ENCODE measurements at places on chromosomes 2 and 18.

GRCh38 chr2:160838147-160838546 is 322.1 kb upstream of the TANK start:
- DNase-seq, result no peak

GRCh38 chr18:59141294-59142068 is 1.8 kb downstream of the SEC11C start:
- DNase-seq, result no peak

DNA sequence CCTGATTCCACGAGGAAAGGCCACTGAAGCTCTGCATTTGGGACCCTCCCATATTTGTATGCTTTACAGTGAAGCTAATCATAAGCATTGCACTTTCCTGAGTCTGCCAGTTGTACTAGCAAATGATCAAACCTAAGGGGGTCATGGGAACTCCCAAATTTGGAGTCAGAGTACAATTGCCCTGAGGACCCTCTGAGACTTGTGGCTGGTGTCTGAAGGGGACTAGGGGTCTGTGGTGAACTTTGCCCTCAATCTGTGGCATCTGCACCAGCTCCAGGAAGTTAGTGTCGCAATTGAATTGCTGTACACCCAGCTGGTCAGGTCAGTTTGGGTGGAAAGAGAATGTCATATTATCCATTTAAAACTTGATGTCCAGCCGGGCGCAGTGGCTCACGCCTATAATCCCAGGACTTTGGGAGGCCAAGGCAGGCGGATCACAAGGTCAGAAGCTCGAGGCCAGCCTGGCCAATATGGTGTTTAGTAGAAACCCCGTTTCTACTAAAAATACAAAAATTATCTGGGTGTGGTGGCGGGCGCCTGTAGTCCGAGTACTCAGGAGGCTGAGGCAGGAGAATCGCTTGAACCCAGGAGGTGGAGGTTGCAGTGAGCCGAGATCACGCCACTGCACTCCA is 18.1 kb downstream of the SOWAHC start:
- no peak for DNase-seq

DNA sequence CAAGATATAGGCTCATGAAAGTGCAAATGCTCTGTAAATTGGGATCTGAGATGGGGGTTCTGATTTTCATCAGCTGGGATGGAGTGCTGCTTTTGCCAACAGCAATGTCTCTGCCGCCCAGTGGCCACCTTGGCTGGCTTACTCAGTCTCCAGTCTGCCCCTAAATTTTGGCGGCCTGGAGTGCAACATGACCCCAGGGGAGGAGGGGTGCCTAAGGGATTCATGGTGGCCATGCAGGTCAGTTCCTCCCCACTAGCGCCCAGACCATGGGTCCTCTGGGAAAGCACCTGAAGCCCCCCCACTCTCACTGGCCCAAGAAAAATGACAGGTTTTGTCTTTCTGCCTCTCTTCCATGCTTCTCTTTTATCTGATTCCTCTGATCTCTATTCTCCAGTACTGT is 45.0 kb downstream of the SLC4A3 start:
- no peak for DNase-seq

GRCh38 chr2:151707857-151708256 is 26.4 kb downstream of the NEB start:
- DNase-seq, result no peak

GRCh38 chr2:35409762-35410161 is 945.8 kb upstream of the CRIM1 start:
- DNase-seq, result no peak

GRCh38 chr2:173056705-173057364 is 18.8 kb upstream of the MAP3K20 start:
- no peak for DNase-seq

DNA sequence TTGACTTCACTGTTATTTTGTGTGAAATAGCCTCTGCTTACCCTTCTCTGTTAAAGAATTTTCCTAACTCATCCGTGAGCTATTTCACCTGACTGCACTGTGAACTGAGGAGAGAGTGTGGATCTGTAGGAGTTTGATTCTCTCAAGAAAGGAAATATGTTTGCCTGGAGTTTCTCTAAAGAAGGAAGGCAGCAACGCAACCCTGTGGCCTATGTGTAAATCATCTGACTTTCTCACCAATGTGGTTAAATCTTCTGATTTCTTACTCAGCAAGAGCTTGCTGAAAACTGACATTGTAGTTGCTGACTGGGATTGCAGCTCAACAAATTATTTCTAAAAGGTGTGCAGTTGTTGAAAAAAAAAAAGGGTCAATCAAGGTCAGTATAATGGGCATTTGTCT is 153.9 kb upstream of the PELI1 start:
- no peak for DNase-seq

DNA sequence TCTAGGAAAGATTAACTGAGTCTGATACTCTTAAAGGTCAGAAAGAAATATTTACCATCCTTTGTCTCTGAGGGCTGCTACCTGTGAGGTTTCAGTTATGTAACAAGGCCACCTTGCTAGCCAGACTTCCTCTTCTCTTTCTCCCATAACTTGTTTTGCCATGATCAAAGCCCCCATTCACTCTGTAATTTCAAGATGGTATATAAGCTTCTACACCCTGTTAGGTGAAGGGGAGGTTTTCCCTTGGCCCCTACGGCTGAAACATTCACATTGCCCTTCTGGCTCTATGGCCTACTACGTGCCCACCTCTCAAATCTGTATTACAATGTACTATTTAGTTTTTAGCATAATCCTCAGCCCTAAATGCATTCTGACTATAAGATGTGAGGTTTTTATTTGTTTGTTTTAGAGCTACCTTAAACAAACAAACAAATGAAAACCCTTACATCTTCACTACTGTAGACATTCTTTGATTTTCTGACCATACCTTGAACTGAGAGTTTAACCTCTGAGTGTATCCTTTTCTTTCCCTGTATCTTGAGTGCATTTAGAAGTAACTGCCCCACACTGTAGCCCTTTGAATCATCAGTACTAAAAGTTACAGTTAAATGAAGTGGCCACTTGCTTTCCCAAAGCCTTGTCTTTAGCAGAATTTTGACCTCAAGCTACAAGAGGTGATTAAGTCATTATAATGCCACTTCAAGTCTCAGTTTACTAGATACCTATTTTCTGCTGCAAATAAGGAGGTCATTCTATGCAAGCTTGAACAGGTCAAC is 332.2 kb downstream of the SOCS6 start:
- DNase-seq, result no peak

DNA sequence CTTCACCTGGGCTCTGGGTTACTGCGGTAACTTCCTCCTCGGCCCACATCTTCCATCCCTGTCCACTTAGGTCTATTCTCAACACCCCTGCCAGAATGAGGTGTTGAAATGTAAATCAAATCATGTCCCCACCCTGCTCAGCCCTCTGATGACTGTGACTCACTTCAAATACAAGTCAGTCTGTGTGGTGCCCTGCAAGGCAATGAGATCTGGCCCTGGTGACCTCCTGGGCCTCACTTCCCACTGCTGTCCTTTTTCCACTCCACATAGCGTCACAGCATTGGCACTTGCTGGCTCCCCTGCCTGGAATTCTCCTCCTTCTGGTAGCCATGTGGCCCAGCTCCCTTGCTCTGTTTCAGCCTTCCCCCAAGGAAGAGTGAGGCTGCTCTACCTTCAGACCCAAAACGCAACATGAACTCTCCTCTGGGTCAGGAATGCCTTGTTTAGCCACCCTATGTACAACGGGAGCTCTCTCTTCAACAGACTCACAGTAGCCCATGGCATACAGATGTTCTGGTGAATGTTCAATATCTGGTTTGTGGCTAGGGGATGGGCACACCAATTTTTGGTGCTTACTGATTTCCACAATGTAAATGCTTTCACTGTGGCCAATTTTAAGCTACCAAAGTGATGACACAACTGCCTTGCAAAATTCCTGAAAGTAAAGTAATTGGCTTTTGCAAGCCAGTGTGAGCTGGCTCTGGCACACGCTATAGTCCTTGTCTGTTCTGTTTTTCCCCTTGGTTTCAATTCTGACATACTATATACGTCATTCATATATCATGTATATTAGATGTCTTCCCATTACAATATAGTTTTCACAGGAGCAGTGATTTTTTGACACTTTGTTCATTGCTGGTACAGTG is 550.3 kb upstream of the HS6ST1 start:
- DNase-seq, result no peak

DNA sequence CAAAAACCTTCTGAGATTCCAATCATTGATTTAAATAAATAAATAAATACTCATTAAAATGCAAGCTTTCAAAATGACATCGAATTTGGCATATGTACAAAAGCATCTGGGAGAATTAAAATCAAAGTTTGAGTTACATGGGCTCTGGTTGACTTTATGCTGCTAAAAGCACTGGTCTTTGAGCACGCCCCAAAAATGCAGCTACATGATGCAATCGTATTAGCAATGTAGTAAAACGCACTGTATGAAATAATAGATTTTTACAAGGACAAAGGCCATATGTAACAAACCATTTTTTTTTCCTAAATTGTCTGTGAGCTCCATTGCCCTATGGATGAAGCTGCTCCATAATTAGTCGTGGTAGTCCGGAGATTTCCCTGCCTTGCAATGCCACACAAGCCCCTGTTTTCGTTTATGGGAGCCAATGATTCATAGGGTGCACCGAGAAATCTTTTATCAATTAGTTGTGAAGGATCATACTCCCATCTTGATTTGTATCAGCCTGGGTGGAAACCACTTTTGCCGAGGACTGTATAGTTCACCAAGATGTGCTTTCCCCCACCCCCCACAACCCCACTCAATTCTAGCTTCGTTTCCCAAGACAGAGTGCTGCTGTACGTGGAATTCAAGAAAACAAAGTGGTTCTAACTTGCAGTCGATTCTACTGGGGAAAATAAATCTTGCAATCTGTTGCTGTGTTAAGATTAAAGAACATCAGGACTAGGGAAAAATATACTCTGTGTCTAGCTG is 268.4 kb downstream of the IRS1 start:
- no peak for DNase-seq

DNA sequence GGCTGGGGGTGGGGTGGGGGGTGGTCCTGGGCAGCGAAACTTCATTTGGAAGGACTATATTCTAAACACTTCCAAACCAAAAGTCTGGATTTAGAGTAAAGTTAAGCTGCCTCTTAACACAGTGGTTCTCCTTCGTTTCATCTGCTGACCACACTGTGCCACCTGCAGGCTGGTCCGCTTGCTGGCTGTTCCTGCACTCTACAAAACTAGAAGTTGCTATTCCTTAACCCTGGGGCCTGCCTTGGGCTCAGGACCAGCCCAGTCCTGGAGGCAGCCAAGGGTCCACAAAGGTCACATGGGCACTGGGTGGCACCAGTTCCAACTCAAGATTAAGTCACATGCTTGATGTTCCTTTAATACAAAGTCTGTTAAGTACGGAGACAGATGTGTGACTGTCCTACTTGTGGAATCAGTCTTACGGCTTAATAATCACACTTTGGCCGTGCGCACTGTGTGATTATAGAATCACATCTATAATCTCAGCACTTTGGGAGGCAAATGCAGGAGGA is 195.4 kb downstream of the FAM210A start:
- DNase-seq, result no peak

DNA sequence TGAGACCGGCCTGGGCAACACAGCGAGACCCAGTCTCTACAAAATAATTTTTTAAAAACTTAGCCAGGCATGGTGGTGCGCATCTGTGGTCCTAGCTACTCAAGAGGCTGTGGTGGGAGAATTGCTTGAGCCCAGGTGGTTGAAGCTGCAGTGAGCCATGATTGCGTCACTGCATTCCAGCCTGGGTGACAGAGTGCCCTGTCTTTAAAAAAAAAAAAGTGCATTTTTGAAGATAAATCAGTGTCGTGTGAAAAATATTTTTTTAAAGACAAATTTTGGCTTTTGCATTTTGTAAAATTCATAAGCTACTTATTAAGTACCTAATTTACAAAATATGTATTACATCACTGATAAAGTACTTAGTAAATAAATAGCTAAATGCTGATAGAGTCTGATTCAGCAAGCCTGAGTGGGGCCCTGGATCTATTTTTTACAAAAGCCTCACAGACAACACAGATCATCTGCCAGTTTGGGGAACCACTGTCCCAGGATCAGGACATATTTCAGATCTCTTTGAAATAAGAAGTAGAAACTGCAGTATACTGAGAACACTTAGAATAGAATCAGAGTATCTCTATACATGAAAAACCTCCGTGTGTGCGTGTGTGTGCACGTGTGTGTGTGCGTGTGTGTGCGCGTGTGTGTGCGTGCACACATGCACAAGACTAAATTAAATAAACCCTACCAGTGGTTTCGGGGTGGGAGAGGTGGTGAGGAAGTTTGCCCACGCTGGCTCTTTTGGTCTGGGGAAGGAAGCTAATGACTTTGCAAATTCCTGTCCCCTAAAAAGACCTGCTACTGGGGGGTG is 61.6 kb downstream of the AAK1 start:
- DNase-seq, result no peak

- no peak for DNase-seq
Measured at GRCh38 chr18:35477497-35477896, 20.3 kb downstream of the INO80C start.

DNA sequence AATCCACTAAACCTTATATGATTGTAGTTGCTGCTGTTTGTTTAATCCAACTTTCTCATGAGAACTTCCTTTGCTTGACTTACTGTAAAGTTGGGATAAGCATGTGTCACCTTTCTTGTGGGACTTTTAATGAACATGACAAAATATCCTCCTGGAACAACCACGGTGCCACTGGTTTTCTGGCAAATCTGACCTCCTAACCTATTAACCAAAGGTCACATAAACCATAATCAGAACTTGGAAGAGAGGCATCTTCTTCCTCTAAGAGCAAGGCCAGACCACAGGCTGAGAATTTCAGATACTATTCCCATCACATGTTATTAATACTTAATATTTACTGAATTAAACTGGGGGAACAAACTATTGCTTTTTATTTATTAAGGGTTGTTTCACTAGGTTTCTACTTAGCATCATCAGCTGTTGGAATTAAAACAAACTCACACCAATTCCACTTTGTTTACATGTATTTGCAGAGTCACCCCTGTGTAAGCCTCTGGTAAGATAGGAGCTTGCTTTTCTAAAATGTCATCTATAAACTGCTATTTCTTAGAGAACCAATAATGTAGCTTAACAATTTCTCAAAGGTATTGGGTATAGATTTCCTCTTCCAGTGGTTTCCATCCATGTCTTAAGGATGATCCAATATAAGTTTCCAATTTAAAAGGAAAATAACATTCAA is 2.2 kb downstream of the SLC40A1 start:
- DNase-seq, result no peak

DNA sequence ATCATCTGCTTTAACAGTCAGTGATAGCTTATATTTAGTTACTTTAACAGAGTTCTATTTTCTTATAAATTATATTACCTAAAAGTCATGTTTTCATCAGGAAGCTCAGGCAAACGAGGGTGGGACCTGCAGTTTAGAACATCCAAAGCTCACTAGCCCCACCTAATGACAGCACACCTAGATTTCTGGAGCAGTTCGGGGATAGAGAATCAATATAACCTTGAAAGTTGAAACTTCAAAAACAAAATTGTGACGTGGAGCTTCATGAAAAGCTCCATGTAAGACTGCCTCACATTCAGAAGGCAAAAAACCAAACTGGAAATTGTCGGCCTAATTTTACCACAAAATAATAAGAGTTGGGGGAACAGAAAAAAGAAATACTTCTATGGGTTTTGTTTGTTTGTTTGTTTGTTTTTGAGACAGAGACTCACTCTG is 185.9 kb upstream of the CCDC150 start:
- peak; percentile 24 for DNase-seq

DNA sequence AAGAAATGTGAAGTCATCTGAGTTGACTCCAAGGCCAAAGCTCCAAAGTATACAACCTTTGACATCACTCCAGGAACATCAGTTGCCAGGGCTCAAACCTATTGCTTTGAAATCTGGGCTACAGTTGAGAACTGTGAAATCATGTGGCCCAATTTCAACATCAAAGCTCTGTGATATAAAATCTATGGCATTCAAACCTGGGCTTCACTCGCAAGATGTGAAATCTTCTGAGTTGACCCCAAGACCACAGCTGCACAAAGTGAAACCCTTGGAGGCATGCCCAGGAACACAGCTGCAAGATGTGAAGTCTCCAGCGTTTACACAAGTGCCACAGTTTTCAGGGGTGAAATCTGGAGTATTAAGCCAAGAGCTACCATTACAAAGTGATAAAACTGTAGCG is 9.4 kb upstream of the ZNF512 start:
- no peak for DNase-seq

Measured in activated gamma-delta T cell treated with Interleukin-2 at 50 U/mL for 16 hours (primary cell).